T-helper 2 cell (primary cell): ENCODE measurements at places on chromosomes 6 and 20.

- DNase-seq = no peak
Observed at GRCh38 chr6:7122684-7123083, 14.9 kb downstream of the RREB1 start.

- DNase-seq = peak; percentile 6
Observed at GRCh38 chr6:15327271-15327670, 81.4 kb downstream of the JARID2 start.

DNA sequence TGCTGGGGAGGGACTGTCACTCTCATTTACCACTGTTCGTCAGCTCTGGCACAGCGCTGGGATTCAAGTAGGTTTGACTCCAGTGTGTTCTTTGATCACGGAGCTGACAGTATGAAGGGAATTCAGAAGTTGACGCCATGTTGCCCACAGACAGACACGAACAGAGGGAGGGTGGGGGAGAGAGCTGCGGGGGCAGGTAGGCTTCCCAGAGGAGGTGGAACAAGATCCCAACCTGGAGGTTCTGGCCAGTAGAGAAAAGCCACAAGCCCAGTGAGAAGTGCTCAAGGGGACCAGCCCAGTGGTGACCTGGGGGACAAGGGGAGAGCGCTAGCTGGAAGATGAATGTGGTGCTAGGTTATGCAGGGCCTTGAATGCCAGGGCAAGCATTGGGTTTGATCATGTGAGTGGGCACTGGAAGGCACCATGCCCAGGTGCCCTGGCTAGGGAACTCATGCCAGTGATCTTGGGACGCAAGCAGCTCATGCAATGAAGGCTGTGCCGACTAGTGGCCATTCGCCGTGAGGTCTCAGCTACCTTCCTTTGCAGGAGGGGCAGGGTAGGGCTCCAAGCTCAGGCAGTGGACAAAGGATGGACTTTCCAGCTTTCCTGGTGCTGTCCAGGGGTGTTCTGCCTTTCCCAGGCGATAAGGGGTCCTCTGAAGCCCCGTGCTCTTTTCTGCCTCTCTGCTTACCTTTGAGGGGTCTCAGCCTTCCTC is 50.4 kb upstream of the APCDD1L start:
- DNase-seq = no peak

GRCh38 chr20:61271312-61272231 is 19.5 kb downstream of the CDH4 start:
- DNase-seq = no peak

GRCh38 chr6:170089963-170090362 is 200.9 kb downstream of the DLL1 start:
- DNase-seq = no peak

GRCh38 chr6:45074439-45074838 is 253.7 kb upstream of the RUNX2 start:
- DNase-seq = no peak

DNA sequence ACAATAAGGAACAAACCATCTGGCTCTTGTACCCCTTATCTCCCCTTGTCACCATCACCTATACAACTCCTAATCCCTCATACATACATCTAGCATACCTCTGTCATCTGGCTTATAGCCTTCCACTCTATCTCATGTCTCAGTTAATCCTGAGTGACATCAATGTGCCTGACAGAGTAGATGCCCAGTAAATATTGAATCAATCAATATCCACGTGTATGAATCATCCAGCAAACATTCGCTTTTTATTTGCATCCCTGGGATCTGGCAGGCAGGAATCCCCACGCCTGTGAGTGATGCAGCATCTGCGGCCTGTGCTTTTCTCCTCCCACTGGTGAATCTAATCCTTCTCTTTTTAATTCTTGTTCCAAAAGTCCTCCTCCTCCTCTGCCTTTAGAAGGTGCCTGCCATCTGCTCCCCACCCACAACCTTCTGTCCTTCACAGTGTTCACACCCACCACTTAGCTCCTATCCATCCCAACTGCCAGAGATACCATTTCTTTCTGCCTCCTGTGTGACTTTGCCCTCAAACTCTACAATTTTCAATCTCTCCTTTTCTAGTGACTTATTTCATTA is 37.6 kb downstream of the ZNF391 start:
- DNase-seq = no peak
